ENCODE measurements at places on chromosomes 3 and 15. TPM values are rescaled to one million over a fixed set of nuclear protein-coding genes. Genes with fewer than 3 reads are reported as not detected.

PLCD1 gene
- 70.3 TPM for total RNA-seq

CELF6 gene
- 0.15 TPM for total RNA-seq

GPR171 gene
- not detected for total RNA-seq

MOBP gene
- under 0.01 TPM for total RNA-seq

MESP1 gene
- total RNA-seq: 0.50 TPM

Data from smooth muscle cell of trachea (primary cell).